ENCODE measurements at places on chromosomes 6 and 20.
A peak's percentile ranks its signal among the peaks of the same experiment; 100 is the strongest.

- no peak for DNase-seq
Observed at GRCh38 chr6:29474996-29475395, 12.8 kb downstream of the MAS1L start.

- no peak for DNase-seq
Observed at GRCh38 chr6:147297663-147298316, 93.6 kb downstream of the STXBP5 start.

- no peak for DNase-seq
Observed at GRCh38 chr6:130699742-130700141, 127.5 kb upstream of the SMLR1 start.

- no peak for DNase-seq
Observed at GRCh38 chr6:26121141-26122004, 34.1 kb downstream of the HFE start.

DNA sequence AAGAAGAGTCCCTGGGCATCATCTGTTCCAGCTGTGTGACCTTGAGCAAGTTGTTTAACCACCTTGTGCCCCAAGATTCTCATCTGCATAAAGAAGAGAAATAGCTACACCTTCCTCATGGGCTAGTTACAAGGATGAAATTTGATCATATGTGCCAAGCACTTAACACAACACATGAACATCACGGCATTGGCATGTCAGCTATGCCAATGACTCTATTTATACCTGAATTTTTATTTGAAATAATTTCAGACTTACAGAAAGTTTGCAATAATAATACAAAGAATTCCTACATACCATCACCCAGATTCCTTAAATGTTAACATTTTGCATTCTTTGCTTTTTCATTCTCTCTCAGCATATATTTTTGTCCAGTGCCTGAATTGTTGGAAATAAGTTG is 21.0 kb upstream of the TCF15 start:
- DNase-seq: no peak

GRCh38 chr20:37376791-37377190 is 30.9 kb downstream of the SRC start:
- no peak for DNase-seq

DNA sequence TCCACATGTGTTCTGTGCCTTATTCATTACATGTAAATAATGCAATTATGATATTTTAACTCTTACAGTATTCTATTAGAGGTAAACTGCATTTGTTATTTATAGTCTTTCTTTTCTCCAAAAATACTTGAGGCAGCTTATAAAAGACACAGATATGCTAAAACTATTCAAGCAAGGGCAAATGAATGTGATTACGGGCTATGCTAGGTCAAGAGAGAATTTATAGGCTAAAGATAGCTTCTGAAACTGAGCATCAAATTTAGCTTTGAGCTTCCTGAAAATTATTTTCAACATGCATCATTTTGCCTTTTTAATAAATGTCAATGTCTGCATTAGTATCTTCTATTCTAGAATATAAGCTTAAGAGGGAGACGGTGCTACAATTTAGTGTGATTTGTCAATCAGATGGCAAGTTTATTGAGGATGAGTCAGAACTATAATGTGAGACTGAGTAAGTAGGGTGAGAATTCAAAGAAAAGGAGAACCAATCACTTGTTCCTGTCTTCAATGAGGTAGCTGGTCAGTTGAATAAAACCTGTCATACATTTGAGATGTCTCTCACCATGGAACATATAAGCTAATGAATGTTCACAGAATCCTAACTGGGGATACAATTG is 669.4 kb upstream of the CITED2 start:
- no peak for DNase-seq

GRCh38 chr20:10543480-10543879 is 108.4 kb downstream of the SLX4IP start:
- DNase-seq: no peak

DNA sequence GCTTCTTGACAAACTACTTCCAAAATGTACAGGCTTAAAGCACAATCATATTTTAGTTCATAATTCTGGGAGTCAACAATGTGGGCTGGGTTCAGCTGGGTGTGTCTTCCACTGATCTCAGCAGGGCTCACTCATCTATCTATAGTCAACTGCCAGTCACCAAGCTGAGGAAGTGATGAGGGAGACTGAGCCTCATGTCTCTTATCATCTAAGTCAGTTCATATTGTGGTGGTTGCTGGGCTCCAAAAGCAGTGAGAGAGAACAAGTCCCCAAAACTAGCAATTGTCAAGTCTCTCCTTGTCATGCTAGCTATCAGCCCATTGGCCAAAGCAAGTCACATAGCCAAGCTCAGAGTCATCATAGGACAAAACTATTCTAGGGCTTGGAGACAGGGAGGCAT is 465.9 kb upstream of the ARID1B start:
- no peak for DNase-seq

DNA sequence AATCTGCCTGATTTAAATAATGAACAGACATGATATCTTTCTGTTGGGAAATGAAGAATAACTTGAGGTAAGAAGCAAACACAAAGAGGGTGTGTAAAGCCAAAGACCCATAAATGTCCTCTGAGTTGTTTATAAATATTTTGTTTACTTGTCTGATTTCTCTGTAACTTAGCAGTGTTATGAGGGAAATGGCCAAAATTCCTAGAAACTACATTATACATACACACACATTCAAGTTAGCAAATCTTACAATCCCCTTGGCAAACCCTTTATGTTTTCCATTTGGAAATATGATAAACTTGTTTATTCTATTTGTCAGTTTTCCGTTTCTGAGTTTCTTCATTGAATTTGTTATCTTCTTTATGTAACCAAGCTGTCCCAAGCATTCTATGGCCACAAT is 81.4 kb upstream of the TCF21 start:
- peak; percentile 62 for DNase-seq

GRCh38 chr6:15714658-15715057 is 51.8 kb upstream of the DTNBP1 start:
- DNase-seq: no peak

DNA sequence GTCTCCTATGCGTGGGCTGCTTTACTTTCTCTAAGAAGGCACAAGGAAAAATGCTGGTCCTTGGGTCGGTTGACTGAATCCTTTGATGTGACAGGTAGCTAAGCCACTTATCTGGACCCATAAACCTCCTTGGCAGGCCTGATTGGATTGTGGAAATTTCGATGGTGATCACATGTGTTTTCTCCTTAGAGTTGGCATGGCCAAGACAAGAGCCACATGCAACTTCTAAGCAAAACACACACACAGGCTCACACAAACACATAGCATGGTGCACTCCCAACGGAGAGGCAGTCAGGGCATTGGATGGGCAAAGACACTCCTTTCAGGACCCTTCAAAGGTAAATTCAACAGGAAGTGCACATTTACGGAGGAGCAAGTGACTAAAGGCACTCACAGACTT is 95.2 kb downstream of the PSMG4 start:
- no peak for DNase-seq

DNA sequence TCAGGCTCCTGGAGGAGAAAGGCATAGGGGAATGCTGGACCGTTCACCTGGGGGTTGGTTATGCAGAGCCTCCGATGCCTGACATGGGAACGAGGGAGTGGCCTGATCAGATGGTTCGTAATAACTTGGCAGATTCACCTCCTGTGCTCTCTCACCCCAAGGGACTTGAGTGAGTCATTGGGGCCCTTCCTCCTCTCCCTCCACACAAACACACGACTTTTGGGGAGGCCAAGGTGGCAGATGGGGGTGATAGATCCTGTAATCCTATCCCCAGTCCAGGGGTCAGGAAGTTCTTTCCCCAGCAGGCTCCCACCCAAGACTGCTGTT is 45.6 kb upstream of the ARFGEF2 start:
- DNase-seq: no peak

DNA sequence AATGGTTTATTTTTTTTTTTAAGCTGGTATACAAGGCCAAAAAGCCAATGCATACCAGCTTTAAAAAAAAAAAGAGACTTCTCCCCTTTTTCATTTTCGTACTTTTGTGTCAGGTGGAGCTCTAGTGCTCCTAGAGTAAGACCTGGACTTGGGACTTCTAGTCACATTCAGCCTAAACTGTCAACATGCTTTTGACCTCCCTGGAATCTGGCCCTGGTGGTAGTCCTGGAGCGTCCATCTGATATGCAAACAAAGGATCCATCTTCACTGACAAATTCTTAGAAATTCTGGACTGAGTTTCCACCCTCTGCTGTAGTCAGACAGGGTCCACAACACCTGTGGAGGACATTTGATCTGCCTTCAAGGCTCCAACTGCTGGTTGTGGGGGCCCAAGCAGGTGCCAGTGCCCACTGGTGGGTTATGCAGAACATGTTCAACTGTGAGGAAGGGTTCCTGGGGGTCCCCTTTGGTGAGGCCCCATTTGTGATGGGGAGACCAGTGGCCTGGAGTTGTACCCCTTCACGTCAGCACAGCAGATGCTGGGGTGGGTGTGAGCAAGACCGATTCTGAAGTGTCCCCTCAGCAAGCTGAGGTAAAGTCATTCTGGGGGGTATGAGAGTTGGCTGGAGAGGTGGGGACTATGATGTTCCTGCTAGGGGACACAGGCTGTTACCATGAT is 12.6 kb upstream of the PCMTD2 start:
- no peak for DNase-seq

GRCh38 chr6:8628063-8628462 is 192.7 kb upstream of the SLC35B3 start:
- no peak for DNase-seq

GRCh38 chr6:30890646-30891449 is 6.5 kb downstream of the DDR1 start:
- DNase-seq: no peak

- DNase-seq: peak; percentile 88
Observed at GRCh38 chr6:165308926-165309731, at the start of gene C6orf118. C6orf118 (minus strand) TSS chr6:165309605; CDS start chr6:165309586, 19 bp downstream.

DNA sequence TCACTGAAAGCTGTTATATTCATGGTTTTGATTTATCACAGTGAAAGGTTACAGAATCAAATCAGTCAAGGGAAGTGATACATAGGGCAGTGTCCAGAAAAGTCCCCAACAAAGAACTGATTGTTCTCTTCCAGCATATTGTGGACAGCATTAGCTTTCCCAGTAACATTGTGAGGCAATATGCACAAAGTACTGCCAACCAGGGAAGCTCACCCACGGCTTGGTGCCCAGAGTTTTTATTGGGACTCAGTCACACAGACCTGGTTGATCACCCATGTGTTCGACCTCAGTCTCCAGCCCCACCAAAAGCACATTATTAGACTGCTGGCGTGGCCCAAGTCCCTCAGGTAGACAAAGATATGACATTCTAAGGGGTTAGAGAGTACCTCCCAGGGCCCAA is 76.0 kb downstream of the LCA5 start:
- DNase-seq: no peak
